ENCODE measurements at places on chromosomes 5 and 9. TPM values are rescaled to one million over a fixed set of nuclear protein-coding genes. Genes with fewer than 3 reads are reported as not detected.

- DNase-seq: no peak
These were observed 41.4 kb upstream of the IL7R start for GRCh38 chr5:35815089-35815936.

DNA sequence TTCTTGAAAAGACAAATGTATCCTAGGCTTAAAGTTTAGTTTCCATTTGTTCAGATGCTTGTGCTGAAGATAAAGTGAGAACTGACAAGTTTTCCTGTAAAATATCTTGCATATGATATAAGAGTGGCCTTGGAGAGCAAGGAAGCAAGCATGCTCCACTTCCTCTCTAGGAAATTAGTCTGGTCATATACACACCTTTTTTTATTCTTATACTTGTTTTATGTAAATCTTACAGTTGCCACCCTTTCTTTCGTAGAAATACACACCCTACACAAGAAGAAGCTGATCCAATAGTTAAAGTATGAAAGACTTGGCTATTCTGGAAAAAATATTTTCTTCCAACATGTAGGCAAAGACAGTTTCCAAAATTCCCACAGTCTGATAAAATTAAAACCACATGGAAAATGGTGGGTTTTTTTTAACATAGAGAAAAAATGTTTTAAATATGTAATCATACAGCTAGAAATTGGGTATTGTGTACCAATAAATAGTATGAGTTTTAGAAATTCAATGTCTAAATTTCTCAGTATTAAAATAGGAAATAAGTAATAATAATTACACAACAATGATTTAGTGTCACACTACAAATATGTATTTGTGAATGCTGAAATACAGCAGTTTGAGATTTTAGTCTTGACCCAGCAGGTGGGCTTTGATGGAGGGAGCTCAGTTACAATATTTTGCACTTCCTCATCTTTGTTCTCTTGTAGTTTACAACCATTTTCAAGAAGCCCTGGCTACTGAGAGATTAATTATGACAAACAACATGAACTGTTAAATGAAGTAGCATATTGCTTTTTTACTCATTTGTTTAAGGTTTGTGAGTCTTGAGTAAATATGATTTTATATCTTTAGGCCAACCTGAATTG lies 185.7 kb upstream of the GNA14 start:
- no peak for DNase-seq

The CLIC3 gene
- 0.27 TPM for total RNA-seq

GRCh38 chr9:20030671-20031070 lies 241.8 kb upstream of the SLC24A2 start:
- no peak for DNase-seq

The BTNL3 gene
- under 0.01 TPM for total RNA-seq

The NR6A1 gene
- 9.4 TPM for total RNA-seq

DNA sequence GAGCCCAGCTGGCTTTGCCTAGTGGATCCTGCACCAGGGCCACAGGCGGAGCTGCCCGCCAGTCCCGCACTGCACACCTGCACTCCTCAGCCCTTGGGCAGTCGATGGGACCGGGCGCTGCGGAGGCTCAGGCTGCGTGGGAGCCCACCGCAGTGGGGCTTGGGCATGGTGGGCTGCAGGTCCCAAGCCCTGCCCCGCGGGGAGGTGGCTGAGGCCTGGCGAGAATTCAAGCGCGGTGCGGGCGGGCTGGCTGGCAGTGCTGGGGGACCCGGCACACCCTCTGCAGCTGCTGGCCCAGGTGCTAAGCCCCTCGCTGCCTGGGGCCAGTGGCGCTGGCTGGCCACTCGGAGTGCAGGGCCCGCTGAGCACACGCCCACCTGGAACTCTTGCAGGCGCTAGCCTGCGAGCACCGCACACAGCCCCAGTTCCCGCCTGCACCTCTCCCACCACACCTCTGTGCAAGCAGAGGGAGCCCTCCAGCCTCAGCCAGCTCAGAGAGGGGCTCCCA lies 125.7 kb upstream of the OTULINL start:
- DNase-seq: no peak

The DEPDC1B gene
- 3.8 TPM for total RNA-seq

The FOXD4L6 gene
- total RNA-seq: under 0.01 TPM

Measured in hematopoietic multipotent progenitor cell (in vitro differentiated cells).